NCI-H2081 (cell line): ENCODE measurements at places on chromosomes 12 and 14.

DNA sequence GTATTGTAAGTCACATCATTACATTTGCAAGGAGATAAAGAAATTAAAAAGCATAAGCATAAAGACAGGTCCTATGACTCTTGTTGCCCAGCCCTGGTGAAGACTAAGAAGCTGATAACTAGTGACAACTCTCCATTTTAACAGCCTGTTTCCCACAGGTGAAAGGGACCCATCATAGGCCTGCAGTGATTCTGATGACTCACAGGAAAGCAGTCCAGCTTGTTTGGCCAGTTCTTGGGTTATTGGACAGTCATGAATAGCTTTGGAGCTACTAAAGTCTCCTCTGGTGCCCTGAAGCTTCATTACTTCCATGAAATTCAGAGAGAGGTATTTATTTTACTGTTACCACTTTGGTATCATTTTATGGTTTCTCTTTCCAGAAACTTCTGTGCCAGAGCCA lies 55.5 kb upstream of the DYRK2 start:
- DNase-seq: no peak

- no peak for DNase-seq
Measured at GRCh38 chr14:82642425-82642824, 1108.8 kb upstream of the SEL1L start.

GRCh38 chr12:113162102-113163029 lies 12.8 kb downstream of the CFAP73 start:
- no peak for DNase-seq

DNA sequence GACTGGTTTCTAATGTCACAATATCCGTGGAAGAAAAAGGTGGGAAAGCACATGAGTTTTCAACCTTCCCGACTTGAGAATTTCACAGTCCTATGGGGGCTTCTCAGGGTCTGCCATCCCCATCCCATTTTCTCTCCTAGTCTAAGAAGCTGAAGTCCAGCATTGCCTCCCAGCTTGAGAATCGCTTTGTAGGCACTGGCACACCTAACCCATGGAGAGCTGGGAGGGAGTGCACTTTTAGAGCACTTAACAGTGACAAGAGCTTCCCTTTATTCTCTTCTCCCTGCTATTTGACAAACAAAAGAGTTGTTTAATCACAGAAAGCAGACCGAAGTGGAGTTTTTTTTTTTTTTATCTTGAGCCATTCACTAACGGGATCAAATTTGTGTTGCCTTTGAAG lies 22.8 kb upstream of the SRRM4 start:
- DNase-seq: no peak

DNA sequence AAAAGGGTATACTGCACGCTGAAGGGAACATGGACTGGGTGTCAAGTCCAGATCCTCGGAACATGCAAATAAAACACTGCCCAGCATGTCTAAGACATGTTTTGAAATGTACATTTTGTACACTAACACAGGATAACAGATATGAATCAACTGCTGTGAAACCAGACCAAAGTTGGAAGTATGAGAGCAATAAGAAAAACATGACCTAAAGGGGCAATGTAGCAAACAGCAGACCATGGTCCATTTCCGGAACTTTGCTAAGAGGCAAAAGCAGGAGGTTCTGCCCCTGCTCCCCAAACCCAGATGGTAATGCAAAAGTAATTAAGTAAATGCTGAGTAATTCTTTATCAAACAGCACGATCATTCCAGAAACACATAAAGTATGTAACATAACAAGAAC lies 125.2 kb downstream of the SLC25A21 start:
- DNase-seq: no peak

DNA sequence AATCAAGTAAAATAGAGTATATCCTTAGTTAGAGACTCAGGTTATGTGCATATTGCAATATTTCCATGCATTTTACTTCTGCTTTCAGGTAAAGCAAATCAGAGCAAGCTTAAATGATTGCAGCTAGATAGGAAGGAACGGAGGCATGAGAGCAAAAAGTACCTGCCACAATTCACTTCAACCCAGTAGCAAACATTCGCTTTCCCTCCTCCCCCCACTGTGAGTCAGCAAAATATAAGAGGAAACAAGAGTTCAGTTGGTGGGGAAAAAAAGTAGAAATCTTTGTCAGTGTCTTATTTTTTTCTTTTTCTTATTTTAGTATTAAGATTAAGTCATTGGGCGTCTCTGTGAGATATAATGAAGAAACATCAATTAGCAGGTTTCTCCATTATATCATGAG lies 475.4 kb downstream of the NPAS3 start:
- DNase-seq: no peak

DNA sequence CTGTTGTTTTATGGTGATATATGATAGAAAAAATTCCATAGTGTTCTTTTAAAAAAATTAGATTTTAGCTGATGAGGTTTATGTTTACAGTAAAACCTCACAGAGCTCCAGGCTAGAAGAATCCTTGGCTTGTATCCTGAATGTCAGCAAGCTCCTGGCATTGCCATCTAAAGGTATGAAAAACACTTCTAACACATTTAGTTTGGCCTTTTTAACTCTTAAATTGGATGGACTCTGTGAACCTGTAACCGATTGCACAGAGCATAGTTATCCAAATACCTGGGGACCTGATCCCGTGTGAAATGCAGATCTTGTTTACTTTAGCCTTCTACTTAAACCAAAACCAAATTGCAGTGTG lies 241.1 kb upstream of the DCN start:
- DNase-seq: no peak

- DNase-seq: peak; percentile 75
Measured at GRCh38 chr12:124392667-124393413, 97.9 kb downstream of the RFLNA start.

GRCh38 chr12:14554281-14555007 lies 13.2 kb downstream of the PLBD1 start:
- no peak for DNase-seq

DNA sequence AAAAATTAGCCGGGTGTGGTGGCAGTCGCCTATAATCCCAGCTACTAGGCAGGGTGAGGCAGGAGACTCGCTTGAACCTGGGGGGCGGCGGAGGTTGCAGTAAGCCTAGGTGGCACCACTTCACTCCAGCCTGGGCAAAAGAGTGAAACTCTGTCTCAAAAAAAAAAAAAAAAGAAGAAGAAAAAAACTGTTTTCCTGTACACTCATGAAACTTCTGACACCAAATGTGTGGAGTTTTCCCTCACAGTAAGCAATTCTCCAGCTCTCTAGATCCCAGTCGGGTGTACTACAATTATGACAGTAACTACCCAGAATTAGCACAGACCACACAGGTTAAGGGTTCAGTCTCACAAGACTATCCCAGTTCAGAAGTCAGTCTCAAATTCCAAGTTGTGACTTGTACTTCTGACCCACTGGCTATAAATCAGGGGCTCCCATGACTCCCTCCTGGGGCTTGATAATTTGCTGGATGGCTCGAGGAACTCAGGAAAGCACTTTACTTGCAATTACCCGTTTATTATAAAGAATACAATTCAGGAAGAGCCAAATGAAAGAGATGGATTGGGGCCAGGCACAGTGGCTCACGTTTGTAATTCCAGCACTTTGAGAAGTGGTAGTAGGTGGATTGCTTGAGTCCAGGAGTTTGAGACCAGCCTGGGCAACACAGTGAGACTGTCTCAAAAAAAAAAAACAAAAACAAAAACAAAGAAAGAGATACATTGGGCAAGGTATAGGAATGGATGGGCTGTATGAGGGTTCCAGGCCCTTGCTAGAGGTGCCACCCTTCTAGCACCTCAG lies 12.4 kb upstream of the ARF6 start:
- no peak for DNase-seq

GRCh38 chr12:97306147-97306546 lies 156.5 kb upstream of the RMST start:
- DNase-seq: peak; percentile 41

DNA sequence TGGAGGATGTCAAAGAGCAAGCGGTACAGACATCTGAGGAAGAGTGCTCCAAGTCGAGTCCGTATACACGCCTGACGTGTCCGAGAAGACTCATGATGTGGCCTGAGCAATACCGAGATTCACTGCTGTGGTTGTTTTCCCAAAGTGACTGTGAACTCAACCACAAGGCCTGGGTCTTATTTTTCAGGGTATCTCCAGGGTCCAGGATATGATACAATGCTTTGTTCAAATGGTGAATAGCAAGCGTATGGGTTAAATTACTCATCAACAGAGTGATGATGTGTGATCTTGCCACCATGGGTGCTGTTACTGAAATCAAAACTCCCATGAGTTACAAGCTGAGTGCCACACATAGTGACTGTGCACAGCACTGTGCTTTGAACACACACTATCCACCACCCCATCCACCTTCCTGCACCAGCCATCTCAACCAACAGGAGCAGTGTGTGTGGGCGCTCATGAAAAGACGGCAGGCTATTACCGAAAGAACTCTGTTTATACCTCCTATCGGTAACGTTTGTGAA lies 109.6 kb downstream of the BCAT1 start:
- no peak for DNase-seq

GRCh38 chr12:34597548-34598351 lies 575.5 kb downstream of the ALG10 start:
- DNase-seq: no peak

GRCh38 chr14:33356181-33356580 lies 417.5 kb downstream of the NPAS3 start:
- no peak for DNase-seq

- DNase-seq: no peak
Measured at GRCh38 chr12:123141615-123142517, 9.0 kb downstream of the PITPNM2 start.

- no peak for DNase-seq
Measured at GRCh38 chr12:106010741-106011140, 128.0 kb downstream of the NUAK1 start.

GRCh38 chr12:48618541-48618940 lies 48.7 kb upstream of the LALBA start:
- DNase-seq: peak; percentile 79

DNA sequence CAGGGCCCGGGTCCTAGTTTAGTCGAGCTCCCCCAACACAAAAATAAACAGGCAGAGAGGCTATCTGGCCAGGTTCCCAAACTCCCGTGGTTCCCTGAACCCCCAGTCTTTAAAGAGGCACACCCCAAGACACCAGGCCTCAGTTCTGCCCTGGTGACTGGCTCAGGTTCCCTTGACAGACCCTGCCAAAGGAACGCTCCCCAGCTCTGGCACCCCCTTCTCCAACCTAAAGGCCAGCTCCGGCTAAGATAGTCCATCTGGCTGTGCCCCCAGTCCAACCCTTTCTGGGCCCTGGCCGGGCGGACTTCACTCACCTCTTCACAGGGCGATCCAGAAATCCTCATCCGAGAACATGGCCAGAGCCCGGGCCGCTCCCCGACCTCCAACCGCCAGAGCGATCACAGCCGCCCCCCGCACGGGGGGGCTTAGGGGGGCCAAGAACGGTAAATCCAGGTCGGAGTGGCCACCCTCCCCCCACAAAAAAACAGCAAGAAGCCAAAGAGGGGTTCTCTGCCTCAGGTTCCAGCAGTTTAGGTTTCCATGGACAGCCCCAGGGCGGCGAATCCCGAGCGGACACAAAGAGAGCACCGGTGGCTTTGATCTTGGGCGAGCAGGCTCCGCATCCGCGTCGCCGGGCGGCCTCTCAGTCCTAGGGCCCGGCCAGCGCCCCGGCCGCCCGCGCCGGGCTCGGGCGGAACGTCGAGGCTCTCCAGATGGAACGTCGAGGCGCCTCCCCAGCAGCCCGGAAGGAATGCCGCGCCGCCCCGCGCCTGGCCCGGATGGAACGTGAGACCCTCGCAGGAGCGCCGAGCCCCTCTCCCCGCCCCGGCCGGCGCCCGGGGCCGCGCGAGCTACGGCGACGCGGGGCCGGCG lies 1.1 kb downstream of the KMT2D start:
- DNase-seq: peak; percentile 2

DNA sequence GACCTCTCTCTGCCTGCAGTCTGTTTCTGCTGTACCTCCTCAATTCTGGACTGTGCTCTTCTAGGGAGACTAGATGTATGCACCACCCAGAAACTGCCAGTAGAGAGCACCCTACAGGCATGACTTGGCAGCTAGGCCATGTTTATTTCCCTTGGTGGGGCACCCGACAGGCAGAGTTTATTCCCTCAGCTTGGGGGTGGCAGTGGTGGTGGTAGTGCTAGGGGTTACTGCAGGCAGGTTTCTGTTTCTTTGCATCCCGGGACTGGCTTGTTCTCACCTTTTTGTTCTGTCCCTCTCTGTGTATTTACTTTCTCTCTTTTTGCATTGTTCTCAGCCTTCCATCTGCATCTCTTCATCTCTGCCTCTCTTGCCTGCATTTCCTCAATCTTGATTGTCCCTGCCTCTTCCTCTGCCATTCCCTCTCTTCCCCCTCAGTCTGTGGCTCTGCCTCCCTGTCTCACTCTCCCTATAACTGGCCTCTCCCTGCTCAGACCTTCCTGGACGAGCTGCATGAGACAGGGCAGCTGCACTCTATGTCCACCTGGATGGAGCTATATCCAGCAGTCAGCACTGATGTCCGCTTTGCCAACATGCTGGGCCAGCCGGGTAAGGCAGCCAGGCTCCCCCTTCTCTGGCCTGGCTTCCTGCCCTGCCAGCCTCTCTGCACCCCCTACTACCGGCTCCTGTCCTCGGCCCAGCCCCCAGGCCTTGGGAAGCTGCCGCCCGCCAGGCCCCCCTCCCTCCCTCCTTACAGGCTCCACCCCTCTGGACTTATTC lies 13.8 kb downstream of the PRPF40B start:
- peak; percentile 47 for DNase-seq

DNA sequence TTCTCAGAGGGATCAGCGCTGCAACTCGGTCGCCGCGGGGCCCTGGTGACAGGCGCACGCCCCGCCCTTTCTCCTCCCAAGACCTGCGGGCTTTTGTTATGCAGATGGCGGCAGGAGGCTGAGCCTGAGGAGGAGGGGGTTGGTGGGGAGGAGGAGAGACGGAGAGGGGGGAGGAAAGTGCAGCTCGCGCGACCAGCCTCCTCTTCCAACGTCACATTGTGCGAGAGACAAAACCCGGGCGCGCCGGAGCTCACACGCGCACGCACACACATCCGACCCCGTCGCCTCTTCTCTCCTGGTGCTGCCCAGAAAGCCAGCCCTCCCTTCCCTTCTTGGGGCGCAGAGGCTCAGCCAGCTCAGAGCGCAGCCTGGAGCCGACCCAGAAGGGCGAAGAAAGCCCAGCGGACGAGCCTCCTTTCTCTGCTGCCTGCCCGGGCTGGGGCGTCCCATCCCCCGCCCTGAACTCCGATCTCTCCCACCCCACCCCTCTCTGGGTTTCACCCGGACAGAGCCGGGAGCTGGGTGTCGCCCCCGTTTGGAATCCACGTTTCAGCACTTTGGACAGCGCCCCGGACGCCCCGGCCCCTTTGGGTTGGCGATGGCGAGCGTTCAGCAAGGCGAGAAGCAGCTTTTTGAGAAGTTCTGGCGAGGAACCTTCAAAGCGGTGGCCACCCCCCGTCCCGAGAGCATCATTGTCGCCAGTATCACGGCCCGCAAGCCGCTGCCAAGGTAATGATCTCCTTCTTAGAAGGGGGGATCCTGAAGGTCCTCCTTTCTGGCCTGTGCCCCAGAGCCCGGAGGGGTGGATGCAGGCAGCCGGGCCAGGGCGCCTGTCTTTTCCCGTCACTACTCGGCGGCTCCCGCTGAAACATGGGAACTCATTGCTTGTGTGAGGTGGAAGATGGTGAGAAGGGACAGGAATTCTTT lies at the start of gene SRRM4:
Gene SRRM4 (plus strand): TSS at position 257 of the 927 bp plus-strand sequence. CDS start 342 bp downstream, at position 599.
- DNase-seq: peak; percentile 91
